Adrenal gland (tissue), 19 donors: ENCODE measurements at places on chromosomes 4 and X. TPM values are rescaled to one million over a fixed set of nuclear protein-coding genes. Genes with fewer than 3 reads are reported as not detected.

Gene TLL1
- 3.3 TPM for total RNA-seq

GRCh38 chr4:155496294-155496626 lies 119.5 kb upstream of the MAP9 start:
- no peak for DNase-seq
- H3K4me1 ChIP-seq: no peaks in the 10 kb centered on the region
- no peak overlapping the region for H3K27ac ChIP-seq

Gene CLCN5
- 6.1 TPM for total RNA-seq

GRCh38 chr4:115159141-115159540 lies 45.7 kb upstream of the NDST4 start:
- no peaks in the 10 kb centered on the region for H3K27me3 ChIP-seq
- H3K27ac ChIP-seq: no peak overlapping the region
- H3K4me1 ChIP-seq: no peaks in the 10 kb centered on the region
- no peaks in the 10 kb centered on the region for H3K36me3 ChIP-seq
- no peak overlapping the region for H3K4me3 ChIP-seq
